ENCODE measurements at places on chromosomes 6 and 20.

DNA sequence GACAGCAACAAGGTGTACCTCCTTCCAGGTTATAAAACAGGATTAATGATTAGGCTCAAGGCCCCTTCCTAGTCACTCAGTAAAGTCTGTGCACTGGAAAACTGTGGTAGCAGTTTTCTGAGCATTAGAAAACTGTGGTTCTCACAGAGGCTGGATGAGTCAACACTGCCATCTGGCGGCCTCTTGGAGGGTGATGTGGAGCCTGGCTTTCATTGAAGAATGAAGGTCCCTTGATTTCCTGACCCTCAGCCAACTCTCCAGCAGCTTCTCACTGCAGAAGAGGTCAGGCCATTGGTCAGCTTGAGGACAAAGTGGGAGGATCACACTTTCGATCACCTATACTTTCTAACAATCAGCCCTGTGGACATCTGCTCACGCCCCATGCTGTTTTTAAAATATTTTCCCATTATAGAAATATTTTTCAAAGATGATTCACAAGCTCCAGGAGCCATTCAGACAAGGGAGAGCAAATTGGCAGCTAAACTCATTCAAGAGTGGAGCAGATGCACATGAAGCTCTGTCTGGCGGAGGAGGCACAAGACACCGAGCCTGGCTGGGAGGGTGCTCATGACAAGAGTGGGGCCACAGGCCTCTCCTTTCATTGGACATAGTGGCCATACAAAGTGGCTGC is 23.2 kb downstream of the PSMB1 start:
- peak; percentile 79 for DNase-seq

- no peak for DNase-seq
Measured at GRCh38 chr6:71967436-71967835, 81.1 kb downstream of the RIMS1 start.

DNA sequence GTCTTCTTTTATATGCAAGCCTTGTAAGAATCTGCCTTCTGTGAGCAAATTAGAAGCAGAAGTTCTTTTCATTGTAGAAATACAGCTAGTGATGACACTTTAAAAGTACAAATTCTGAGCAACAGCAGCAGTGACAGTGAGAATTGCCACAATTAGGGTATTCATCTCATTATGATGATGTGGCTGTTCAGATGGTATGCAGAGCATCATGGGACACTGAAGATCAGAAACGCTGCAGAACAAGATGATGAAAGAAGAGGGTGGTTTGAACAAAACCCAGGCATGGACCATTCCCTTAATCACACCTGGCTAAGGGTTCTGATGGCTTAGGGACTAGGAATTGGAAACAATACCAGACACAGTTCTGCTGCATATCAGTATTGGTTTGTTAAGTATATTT is 312.7 kb upstream of the TBX18 start:
- no peak for DNase-seq

- DNase-seq = no peak
Measured at GRCh38 chr6:23510778-23511510, 615.1 kb upstream of the NRSN1 start.

DNA sequence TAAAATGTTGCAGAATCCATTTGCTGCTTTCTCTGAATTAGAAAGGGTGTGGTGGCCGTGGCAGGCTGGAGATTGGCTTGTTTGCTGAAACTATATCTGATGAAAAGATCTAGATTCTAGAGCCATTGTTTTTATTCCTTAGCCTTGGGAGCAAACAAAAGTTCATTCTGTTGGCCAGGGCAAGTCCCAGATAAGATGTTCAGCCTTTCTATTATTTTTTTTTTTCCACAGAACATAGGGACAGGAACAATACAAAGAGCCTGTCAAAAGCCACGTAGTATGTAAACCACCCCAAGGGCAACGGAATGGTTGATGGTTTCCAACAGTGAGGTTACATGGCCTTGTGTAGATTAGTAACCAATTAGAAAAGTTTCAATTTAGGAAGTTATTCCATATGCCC is 119.9 kb upstream of the SLC22A16 start:
- no peak for DNase-seq

DNA sequence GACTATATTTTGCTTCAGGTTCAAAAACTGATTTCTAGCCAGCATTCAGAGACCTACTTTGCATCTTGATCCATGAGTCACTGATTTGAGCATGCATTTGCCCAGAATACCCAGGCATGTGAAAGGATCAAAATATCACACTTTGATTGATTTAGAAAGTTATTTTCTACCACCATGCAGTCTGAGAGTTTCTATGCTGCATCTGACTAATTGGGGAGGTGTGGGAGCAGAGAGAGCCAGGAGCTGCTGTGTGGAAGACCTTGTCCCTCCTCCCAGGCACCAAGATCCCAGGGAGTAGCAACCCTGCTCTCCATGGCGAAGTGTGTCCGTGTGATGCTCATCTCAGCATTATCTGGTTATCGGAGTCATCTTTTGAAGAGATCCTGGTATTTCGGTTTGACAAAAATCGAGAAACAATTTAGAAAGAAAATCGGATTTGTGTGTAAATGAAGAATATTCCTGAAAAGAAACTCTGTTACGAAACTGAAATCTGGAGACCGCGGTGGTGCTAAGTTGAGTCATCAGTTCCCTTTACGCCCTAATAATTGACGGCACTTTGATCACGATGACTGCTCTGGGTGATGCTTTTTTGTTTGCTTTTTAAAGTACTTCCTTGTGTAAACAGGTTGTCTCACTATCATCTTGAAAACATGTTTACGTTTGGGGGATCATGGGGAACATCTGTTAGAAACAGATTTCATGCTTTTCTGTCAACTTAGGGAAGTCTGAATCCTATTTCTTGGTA is 193.4 kb downstream of the BACH2 start:
- no peak for DNase-seq

- no peak for DNase-seq
Measured at GRCh38 chr6:111770263-111771093, 102.8 kb downstream of the FYN start.

GRCh38 chr20:8454137-8454712 is 322.2 kb downstream of the PLCB1 start:
- DNase-seq = peak; percentile 55

DNA sequence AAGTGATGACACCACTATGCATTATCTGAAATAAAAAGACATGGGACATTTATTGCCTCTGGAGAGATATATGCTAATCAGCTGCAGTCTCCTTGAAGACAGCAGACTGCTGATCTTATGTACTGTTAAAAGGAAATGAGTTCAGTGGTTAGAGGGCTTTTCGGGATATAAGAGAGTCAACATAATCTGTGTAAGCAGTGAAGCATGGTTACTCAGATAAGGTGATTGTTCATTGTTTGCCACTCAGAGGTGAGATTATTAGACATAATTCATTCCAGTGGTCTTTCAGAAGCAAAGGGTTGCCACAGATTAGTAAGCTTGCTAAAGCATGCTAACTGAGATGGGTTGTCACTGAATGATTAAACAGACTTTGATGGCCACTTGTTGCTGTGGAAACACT is 1450.7 kb upstream of the ADGRB3 start:
- DNase-seq = no peak

DNA sequence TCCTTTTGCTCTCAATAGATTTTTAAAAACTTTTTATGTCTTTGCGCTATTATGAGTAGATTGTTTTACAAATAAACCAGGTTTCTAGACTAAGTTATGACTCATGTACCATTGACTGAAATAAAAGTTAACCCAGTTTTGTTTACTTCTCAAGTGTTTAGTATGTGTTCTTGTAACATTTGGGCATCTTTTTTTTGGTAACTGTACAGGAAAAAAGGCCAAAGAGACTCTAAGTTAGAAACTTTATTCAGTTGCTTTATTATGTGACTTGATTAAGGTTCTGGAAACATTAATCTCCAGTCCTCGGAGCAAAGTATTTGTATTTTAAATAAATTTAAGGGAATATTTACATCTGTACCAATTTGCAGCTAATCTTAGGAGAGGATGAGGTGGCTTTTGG is 2.9 kb downstream of the NKAIN2 start:
- no peak for DNase-seq

- DNase-seq = peak; percentile 75
Measured at GRCh38 chr20:11906626-11907480, 10.8 kb upstream of the BTBD3 start.

- DNase-seq = no peak
Measured at GRCh38 chr6:163206196-163206595, 208.3 kb upstream of the QKI start.

DNA sequence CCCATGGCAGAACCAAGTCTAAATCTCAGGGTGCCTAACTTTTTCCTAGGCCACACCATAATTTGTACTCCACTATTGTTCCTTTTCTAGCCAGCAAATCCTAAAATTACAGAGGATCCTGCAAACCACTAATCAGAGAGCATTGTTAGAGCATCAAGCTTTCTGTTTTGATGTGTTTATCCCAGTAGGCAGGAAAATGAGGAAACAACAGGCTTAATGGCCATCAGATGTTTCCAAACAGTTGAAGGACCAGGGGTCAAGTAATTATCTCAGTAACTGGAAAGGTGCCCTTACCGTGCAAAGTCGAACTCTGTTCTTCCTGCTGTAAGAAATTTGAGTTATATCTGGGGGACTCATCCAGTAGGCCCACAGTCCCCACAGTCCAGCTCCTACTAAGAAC is 58.7 kb downstream of the RALY start:
- no peak for DNase-seq

- no peak for DNase-seq
Measured at GRCh38 chr6:26389349-26389894, 6.5 kb downstream of the BTN2A2 start.

- DNase-seq = no peak
Measured at GRCh38 chr6:43917878-43918382, 147.9 kb downstream of the VEGFA start.

DNA sequence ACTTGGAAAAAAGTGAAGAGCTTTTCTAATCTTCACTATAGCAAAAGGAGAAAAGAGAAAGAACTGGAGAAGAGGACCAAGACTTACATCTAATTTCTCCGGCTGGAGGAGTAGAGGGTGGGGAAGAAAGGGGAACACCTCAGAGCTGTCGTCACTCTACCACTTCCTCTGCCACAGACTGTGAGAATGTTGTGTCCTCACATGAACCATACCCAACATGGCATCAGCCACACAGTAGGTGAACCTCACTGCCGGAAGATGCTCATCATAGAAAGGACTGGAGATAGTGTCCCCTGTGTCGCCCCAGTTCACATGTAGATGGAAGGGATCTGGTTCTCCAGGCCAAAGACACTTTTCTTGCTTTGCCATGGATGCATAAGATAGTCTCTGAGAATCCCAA is 604.4 kb upstream of the NOX3 start:
- no peak for DNase-seq

DNA sequence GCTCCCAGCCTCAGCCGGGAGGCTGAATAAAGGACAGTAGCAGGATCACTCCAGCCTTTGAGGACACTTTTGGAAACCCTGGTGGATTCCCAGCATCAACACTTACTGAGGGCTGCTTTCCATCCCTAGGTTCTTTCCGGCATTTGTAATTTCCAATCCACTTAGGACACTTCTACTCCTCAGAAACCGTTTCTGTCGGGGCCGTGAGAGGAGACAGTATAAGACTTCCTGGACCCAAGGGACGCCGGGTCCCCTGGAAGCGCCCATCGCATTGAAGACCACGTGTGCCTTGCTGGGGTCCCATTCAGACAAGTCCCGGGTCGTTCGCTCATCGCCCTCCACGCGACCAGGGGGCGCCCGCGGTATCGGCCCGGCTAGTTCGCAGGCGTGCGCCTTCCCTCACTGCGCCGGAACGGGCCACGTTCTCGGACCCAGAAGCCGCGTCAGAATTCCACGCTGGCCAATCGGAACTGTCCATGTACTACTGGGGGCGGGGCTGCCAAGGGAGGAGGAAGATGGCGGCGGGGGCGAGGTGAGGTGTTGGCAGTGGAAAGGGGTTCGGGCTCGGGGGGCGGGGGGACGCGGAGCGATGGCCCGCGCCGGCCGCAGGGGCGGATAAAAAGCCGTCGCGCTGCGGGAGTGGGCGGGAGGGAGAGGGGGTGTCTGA is at the start of gene NUS1:
Gene NUS1 (plus strand): TSS at position 479 of the 667 bp plus-strand sequence. CDS start 202 bp downstream, outside the sequence.
- peak; percentile 97 for DNase-seq

DNA sequence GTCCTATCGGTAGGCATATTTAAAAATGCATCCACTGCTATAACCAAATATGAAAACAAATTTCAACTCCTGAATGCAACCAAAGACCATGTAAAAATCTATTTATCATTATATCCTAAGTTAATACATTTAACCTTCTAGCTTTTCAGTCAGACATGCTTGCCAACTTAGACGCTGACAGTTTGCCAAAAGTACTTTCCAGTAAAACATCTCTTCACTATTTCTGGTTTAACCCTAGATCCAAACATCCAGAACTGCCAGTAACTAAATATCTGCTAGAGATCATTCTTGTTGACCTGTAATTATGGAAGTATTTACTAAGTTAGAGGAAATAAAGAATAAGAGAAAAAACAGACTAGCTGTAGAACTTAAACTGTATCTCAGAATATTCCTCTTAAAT is 210.2 kb upstream of the THEMIS start:
- DNase-seq = no peak

GRCh38 chr6:155444120-155444917 is 11.3 kb downstream of the NOX3 start:
- no peak for DNase-seq

DNA sequence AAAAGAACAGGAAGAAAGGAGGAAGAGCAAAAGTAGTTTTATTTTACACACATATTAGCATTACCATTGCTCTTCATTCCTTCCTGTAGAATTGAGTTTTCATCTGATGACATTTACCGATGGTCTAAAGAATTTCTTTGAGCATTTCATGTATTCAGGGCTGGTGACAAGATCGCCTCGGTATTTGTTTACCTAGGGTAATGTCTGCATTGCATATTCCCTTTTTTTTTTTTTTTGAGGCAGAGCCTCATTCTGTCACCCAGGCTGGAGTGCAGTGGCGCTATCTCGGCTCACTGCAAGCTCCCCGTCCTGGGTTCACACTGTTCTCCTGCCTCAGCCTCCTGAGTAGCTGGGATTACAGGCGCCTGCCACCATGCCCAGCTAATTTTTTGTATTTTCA is 19.3 kb downstream of the RAB22A start:
- no peak for DNase-seq

DNA sequence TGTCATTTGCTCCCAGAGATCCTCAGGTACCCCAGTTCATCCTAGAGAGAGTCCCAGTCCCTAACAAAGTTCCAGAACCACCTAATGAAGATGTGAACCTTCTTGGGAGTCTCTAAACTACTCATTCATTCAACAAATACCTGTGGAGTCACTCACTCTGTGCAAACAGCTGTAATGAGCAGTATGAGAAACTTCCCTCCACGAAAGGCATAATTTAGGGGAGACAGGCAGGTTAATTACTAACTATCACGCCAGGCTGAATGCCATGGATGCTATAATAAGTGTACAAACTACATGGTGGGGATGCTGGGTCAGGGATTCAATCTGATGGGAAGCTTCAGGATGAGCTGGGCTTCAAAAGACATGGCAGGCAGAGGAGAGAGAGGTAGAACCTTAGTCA is 70.1 kb upstream of the AFDN start:
- no peak for DNase-seq

- DNase-seq = no peak
Measured at GRCh38 chr6:169095153-169095552, 158.5 kb downstream of the THBS2 start.

- DNase-seq = no peak
Measured at GRCh38 chr20:50450881-50451752, 59.1 kb upstream of the PTPN1 start.

- DNase-seq = peak; percentile 69
Measured at GRCh38 chr20:63497946-63498935, 642 bp downstream of the EEF1A2 start.

GRCh38 chr6:100296810-100297544 is 167.7 kb downstream of the SIM1 start:
- peak; percentile 69 for DNase-seq

Data from RWPE1 (cell line).